ENCODE measurements at places on chromosomes 6 and 20.

- no peak for DNase-seq
Observed at GRCh38 chr6:125868678-125869395, 78.1 kb downstream of the NCOA7 start.

DNA sequence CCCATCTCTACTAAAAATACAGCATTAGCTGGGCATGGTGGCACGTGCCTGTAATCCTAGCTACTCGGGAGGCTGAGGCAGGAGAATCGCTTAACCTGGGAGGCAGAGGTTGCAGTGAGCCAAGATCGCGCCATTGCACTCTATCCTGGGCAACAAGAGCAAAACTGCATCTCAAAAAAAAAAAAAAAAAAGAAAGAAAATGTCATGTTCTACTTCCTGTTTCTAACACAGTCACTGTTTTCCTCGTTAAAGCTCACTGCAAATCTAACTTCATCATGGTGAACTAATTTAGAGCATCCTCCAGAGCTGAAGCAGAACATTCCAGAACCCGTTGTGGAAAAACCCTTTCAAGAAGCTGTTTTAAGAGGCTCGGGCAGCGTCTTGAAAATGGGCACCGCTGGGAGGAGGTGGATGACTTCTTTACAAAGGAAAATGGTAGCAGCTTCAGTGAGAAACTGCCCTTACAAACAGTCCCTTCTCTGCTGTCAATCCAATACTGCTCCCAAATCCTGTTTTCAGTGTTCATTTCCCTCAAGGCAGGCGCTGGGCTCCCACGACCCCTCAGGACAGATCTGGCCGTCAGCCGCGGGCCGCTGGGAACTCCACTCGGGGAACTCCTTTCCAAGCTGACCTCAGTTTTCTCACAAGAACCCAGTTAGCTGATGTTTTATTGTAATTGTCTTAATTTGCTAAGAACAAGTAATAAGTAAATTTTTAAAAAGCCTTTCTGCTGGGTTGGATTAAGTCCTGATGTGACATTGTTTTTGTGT lies 12.5 kb downstream of the CTSZ start:
- DNase-seq, result no peak

DNA sequence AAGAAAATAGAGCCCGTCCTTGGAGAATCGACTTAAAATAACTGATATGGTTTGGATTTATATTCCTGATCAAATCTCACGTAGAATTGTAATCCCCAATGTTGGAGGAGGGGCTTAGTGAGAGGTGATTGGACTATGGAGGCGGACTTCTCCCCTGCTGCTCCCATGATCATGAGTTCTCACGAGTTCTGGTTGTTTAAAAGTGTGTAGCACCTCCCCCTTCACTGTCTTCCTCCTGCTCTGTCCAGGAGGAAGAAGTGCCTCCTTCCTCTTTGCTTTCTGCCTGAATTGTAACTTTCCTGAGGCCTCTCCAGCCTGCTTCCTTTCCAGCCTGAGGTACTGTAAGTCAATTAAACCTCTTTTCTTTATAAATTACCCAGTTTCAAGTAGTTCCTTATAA lies 529.2 kb downstream of the HAO1 start:
- no peak for DNase-seq

DNA sequence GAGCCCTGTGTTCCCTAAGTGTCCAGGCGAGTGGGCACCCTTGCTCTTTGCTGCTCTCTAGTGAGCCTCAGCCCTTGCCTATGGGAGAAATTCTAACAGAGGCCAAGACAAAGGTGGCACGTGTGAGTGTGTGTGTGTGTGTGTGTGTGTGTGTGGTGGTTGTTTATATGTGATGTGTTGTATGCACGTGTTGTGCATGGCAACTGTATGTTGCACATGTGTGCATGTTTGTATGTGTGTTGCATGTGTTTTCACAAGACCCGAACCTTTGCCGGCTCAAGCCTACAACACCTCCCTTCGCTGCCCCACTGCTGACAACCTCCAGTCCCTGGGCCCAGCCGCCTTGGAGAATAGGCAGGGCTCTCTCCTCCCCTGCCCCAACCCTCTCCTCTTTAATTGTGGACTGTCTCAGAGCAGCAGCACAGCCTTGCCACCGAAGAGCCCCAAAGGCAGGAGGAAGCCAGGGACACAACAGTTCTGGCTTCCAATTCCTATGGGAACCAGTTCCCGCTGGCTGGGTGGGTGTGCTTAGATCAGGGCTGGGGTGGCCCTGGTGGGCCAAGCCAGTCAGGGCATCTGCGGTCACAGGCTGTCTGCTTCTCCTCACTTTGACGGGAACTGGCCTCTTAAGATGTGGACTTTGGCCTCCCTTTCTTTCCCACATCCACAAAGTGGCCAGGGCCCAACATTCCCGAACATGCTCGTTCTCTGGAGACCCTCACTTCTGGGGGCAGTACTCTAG lies 2.7 kb downstream of the KCNK16 start:
- DNase-seq, result no peak

DNA sequence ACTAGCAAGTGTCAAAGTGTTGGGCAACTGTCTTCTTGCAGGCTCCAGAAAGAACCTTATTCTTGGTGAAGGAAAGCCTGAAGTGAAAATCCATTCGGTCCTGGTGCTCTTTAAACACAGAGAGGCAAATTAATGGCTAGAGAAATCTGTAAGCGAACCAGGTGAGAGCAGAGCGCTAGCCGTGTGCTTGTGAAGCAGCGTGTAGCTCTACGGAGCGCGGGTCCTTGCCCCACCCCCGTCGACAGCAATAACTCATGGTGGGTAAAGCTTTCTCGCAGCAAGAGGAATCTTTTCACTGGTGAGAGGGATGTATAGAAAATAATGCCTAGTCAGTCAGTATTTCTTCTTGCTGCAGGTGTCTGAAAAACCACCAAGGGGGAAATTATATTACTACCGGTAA lies 37.0 kb upstream of the EMILIN3 start:
- DNase-seq, result no peak

DNA sequence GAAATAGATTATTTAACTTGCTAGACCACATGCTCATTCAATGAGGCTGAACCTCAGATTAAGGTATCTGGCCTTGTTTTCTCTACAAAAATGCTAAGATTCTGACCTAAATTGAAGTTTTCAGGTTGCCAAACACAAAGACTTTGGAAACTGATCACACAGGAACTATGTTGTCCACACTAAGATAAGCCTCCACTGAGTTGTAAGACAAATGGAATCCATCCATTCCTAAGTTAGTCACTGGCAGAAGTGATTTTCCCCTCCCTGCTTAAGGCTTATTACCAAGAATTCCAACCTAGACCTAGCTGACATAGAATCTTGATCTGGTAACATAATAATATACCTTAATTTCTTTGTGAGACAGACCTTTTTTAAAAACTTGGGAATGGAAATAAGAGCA lies 608.1 kb downstream of the TENT5A start:
- no peak for DNase-seq

DNA sequence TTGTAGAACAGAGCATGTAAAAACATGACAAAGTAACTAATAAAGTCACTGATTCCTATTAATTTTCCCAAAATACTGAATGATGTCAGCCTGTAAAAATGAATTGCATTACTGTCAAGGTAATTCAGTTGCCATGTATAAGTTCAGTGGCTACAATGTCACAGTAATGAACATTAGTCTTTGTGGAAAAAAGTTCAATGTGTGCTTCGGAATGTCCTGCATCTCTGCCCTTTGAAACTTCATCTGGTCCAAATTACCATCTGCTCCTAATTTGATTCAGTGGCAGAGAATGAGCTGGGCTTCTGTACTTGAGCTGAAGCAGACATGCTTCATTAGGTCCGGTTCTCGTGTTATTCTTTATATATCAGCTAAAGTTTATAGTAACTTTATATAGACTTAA lies 567.4 kb downstream of the COL12A1 start:
- no peak for DNase-seq

- DNase-seq, result no peak
Observed at GRCh38 chr20:40497899-40498691, 190.9 kb downstream of the MAFB start.

GRCh38 chr6:145350928-145351327 lies 384.4 kb downstream of the EPM2A start:
- no peak for DNase-seq

DNA sequence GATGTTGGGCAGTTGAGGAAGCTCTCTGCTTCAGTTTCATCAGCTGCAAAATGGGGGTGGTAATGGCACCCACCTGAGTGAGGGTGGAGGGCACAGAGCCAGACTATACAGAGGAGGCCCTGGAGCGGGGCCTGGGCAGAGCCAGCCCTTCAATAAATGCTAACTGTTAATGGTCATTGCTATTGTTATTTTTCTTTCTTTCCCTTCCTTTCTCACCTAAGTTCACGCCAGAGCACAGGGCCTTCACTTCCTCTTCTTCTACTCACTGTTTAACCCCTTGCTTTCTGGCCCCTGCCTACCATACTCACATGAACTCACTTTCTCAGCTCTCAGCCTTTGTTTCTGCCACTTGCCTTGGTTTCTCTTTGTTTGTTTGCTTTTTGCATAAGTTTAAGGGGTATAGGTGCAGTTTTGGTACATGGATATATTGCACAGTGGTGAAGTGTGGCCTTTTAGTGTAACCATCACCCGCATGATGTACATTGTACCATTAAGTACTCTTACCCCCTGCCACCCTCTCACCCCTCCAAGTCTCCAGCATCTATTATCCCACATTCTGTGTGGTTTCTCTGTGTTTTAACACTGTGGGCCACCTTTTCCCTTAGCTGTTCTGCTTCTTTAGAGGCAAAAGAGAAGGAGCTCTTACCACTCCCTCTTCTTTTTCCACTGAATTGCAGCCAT lies 7.5 kb upstream of the RREB1 start:
- DNase-seq, result no peak

GRCh38 chr6:105882121-105882803 lies 203.9 kb upstream of the PRDM1 start:
- peak; percentile 64 for DNase-seq

GRCh38 chr6:133989525-133989924 lies 36.5 kb downstream of the TBPL1 start:
- no peak for DNase-seq

GRCh38 chr20:11912013-11912658 lies 5.6 kb upstream of the BTBD3 start:
- DNase-seq, result no peak

GRCh38 chr6:12548526-12548925 lies 168.0 kb upstream of the PHACTR1 start:
- no peak for DNase-seq

- DNase-seq, result no peak
Observed at GRCh38 chr6:112909781-112910180, 562.7 kb downstream of the RFPL4B start.

DNA sequence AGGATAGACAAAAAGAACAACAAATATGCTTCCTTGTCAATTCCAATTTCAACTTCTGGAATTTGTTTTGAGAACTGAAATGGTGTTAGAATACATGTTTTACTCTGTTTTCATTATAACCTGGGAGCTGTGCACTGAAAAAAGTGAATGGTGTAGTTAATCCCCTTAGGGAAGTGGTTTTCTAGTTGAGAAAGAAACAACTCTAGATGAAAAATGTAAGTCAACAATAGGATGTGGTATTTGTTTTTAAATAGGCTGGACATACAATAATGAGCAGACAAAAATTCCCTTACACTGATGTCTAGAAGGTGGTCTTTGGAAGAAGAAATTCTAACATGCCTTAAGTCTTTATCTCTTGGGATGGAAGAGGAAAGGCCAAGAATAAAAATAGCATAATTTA lies 59.9 kb upstream of the TINAG start:
- DNase-seq, result no peak

GRCh38 chr20:44335675-44336074 lies 1.2 kb upstream of the R3HDML start:
- no peak for DNase-seq

- no peak for DNase-seq
Observed at GRCh38 chr20:61875221-61875885, 190.3 kb downstream of the TAF4 start.

DNA sequence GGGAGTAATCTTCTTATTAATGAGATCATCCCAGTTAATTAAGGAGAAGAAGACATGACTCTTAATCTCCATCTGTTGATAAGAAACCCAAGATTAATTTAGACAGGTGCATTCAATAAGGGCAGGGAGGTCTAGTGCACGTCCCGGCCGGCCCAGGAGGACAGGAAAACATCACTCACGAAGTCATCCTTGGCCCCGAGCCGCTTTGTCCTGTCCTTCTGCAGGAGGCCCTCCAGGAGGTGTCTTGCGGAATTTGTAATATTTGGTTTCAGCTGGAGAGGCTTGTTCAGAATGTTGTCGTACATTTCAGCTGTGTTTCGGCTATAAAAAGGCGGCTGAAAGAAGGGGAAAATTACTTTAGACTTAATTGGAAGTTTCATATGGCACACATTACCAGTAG lies 118.4 kb upstream of the SLC2A12 start:
- no peak for DNase-seq

GRCh38 chr20:14148042-14148441 lies 152.7 kb downstream of the MACROD2 start:
- no peak for DNase-seq

GRCh38 chr6:130675072-130675471 lies 152.1 kb upstream of the SMLR1 start:
- DNase-seq, result no peak

DNA sequence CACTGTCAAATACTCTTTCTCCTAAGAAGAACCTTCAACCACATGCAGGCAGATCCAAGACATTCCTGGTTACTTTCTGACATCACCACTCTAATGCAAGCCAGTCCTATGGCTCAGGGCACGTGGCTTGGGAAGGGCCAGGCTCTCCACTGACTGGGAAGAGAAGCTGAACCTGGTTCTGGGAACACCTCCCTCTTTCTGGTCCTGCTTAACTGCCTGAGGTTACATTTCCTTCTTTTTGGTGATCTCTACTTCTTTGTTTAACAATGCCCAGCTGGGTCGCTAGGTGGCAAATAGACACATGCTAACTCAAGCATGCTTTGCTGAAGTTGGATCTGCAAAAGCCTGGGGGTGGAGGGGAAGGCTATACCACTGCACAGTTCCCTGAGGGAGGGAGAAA lies 249.8 kb downstream of the GMDS start:
- no peak for DNase-seq

- DNase-seq, result no peak
Observed at GRCh38 chr6:129041563-129041962, 158.6 kb downstream of the LAMA2 start.

Measured in epithelial cell of proximal tubule (primary cell).